Kidney tubule cell (primary cell): ENCODE measurements at places on chromosomes 2 and 18.

DNA sequence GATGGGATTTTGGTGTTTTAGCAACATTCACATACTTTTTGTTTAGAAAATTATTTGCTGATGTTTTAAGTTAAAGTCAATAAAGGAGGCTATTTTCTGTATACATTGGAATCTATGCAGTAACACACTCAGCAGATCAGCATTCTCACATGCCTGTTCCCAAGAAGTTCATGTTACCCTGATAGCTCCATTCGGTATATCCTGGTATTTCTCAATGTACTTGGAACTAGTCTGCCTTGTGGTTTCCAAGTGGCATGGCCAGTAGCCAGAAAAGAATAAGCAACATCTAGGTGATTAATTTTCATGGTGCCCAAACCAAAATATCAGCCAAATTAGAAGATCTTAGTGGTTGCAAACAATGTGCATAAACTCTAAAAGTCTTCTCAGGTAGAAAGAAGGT lies 5.2 kb upstream of the NCAPH start:
- no peak for DNase-seq

DNA sequence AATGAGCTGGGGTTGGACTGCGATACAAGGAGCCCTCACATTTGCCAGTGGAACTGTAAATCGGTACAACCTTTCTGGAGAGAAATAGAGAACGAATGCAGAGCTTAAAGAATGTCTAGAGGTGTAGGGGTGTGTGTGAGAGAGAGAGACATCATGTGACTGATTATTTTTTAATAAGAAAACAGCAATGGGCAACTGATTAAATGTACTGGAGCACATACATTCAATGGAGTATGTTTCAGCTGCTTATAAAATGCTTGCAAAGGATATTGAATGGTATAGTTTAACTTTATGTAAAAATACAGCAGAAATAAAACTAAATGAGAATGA lies 391 bp upstream of the TMEM17 start:
- no peak for DNase-seq

- peak; percentile 77 for DNase-seq
These were observed 7.0 kb downstream of the INHBB start for GRCh38 chr2:120352696-120353590.

DNA sequence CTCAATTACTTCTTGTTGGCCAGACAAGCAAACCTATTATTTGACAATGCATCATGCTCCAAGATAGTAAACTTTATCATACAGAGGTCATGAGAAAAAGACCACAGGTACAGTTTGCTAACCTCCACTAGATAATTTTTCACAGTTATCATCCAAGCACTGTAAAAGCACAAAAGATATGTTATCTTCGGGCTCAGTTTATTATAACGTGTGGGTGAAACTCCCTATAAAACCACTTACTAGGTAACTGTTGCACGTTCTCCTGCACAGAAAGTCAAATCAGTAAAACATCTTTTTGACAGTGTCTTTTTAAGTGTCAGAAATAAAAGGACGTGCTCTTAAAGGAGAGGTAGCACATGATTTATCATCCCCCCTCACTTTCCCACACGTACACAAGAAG lies 94.7 kb upstream of the BCL11A start:
- DNase-seq = no peak

- peak; percentile 30 for DNase-seq
These were observed 4.4 kb upstream of the ATG16L1 start for GRCh38 chr2:233247116-233247515.

- no peak for DNase-seq
These were observed 31.9 kb upstream of the SOCS6 start for GRCh38 chr18:70256994-70257393.
